NCI-H446 treated with DMSO at 0.1 percent for 48 hours (cell line): ENCODE measurements at places on chromosomes 3 and 15.
A peak's percentile ranks its signal among the peaks of the same experiment; 100 is the strongest.

GRCh38 chr15:70528270-70528706, 235.1 kb downstream of the UACA start:
- no peak for DNase-seq

DNA sequence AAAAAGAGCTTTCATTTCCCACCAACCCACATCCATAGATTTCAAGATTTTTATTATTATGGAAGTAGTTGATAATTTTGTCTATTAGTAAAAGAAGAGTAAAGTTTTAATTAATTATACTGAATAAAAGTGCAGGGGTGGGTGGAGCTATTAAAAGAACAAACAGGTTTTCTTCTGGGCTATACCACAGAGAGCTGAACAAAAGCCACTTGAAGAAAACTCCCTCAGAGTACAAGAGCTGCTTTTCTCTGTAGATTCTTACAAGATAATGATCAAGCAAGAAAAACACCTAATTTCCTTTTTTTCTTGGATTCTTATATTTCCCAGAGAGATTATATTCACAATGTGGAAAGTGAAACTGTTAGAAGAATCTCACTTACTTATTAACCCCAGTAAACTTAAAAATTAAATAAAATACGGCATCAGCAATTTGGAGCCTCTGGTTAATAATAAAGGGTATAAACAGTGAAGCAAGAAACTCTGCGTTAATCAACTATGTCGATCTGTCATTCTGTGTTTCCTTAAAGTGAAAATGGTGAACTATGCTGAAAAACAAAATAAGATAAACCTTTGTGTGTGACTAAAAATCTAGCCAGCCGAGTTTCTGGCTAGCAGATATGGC, 84.9 kb downstream of the THBS1 start:
- DNase-seq: no peak

DNA sequence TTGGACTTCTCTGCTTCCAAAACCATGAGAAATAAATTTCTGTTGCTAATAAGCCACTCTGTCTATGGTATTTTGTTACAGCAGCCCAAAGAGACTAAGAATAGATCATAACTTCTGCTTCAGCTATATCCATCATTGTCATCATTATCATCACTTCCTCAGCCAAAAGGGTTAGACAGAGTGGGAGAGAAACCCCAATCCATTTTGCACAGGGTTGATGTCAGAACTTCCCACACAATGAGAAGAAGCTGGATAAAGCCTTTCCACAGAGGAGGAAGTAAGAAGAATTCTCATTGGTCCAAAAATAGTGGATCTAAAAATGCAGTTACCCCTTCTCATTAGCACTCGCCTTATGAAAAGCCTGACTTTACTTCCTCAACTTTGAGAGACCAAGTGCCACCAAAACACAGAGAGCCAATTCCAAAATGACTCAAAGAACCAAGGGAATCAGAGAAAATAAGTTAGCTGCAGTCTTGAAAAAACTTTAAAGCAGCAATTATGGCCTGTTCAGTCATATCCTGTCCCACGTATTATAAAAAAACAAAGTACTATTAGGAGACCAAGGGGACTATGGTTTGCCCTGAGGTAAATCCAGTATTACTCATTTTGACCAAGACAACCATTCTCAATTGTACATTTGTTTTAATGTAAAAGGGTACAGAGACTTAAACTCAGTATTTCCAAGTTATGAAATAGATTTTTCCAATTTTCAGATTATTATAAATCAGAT, 80.2 kb downstream of the WNT5A start:
- no peak for DNase-seq

- no peak for DNase-seq
Observed at GRCh38 chr3:100086401-100086800, 27.9 kb downstream of the FILIP1L start.

DNA sequence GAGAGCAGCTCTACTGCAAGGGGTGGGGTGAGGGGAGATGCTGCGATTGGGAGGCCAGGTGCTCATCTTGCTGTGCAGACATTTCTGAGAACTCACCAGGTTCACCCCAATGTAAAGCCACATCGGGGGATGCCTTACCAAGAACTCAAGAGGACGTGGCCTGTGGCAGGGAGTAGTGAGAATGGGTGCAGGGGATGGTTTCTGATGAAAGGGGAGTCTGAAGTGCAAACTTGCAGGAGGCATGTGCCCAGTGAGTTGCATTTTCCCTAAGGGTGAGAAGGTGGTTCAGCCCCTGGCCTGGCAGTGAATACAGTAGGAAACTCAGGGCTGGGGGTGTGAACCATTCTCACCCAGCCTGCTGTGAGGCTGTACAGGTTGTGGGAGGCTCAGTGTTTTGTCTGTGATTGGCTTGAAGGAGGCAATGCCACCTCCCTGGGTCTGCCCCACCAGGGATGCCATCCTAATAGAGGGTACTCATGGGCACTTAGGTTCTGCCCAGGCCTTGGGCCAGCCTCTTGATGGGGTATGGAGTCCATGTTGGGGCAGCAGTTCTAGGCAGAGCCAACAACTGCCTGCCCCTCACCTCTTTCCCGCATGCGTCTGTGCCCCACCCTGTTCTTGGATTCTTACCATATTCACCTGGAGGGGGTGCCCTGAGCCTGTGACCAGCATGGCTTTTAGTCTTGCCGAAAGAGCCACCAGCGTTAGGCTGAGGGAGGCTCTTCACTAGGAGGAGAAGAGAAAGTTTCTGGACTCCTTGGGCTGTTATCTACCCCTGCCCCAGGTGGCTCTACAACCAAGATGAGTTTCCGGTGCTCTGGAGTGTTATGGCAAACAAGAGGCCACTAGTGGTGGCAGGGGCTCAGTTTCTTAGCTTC, 4.5 kb downstream of the HEMK1 start:
- no peak for DNase-seq

- DNase-seq: no peak
Observed at GRCh38 chr3:13198264-13198879, 125.1 kb upstream of the IQSEC1 start.

DNA sequence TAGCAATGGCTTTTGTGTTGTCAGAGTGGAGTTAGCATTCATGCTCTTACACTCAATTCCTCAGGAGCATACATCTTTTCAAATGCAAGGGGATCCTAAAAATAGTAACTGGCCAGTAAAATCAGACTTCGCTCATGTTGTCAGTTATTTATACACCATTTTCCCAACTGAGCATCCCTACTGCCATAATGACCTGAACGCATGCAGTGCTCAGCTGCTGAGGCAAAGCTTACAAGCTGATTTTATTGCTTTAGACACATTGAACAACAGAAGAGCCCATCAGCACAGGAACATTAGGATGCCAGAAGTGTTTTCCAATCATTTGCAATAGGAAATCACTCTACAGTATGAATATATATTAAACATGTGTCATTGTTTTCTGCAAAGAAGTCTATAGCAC, 689.7 kb upstream of the BCHE start:
- DNase-seq: no peak

DNA sequence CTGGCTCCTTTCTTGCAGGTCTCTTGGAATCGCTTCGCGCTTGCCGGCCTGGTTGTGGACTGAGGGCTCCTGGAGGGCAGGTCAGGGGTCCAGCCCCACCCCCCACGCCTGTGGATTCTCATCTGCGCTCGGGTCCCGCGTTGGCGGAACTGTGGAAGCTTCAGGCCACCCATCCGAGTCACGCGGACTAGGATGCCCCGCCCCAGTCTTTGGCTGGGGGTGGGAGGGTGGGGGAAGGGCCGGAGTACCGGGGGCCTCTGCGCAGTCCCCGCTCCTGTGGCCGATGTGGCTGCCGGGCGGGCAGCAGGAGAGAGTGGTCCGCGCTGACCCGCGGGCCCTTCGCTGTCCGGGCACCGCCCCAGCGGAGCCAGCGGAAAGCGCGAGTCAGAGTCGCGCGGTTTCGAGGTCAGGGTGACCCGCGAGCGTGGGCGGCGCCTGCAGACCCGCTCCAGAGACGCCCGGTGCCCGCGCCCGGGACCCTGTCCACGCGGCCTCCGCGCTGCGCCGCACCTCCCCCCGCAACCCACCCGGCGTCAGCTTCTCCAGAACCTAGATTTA, 114.2 kb downstream of the KLF13 start:
- no peak for DNase-seq

DNA sequence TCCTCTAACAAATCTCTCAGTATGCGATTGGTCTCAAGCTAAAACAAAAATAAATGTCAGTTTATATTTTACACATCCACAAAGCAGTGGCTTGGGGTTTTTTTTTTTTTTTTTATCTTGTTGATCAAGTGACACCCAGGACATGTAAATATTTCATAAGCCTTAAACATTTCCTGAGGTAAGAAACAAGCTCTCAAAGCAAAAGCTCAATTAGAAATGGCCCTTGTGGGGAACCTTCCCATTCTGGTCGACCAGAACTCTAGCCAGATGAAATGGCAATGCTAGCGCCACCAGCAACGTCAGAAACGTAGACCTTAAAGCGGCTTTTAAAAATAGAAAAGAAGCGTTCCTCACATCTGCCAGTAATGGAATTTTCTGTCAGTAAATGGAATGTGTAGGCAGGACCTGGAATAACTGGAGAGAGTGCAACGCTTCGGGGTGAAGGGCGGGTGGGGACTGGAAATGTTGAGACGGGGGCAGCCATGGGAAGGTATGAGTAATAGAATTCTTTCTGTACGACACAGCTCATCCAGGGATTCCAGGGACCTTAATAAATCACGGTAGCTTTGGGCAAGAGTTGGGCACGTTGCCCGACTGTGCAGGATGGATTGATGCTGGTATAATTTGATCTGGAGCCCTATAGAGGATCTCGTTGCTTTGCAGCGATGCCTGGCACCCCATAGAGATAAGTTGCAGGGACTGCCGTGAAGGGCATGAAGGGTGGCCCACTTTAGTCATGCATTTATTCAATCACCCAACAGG, 44.4 kb downstream of the BTD start:
- no peak for DNase-seq

- no peak for DNase-seq
Observed at GRCh38 chr3:183984127-183984740, 33.5 kb downstream of the ABCC5 start.

GRCh38 chr3:184769382-184770170, 42.4 kb upstream of the VPS8 start:
- no peak for DNase-seq

DNA sequence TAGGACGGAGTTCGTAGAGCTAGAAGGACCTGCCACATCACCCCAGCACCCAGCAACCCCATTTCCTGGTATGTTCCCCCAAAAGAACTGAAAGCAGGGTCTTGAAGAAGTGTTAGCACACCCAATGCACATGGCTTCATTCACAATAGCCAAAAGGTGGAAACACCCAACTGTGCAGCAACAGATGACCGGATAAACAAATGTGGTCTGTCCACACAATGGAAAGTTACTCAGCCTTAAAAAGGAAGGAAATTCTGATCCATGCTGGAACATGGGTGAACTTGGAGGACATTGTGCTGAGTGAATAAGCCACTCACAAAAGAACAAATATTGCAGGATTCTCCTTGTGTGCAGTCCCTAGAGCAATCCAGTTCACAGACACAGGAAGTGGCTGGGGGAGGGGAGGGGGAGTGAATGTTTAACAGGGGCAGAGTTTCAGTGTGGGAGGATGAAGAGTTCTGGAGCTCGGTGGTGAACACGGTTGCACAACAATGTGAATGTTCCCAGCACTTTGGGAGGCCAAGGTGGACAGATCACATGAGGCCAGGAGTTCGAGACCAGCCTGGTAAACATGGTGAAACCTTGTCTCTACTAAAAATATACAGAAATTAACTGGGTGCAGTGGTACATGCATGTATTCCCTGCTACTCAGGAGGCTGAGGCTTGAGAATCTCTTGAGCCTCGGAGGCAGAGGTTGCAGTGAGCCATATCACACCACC, 157.5 kb downstream of the NUP210 start:
- no peak for DNase-seq

DNA sequence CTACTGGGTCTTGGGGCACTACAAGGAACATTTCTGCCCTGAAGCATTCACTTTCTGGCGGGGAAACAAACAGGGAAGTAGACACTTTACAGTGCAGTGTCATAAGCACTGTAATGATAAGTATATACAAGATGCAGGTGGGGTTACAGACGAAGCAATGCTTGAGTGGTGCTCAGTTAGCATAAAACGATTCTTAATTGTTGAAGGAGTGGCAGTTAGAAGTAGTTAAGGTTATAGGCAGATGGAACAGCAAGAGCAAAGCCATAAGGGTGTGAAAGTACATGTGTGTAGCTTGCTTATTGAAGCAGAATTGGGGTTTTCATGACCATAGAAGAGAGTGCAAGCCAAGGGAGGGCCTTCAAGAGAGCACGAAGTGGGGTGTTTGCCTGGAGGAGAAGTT, 46.2 kb downstream of the SLC25A26 start:
- DNase-seq: no peak

GRCh38 chr3:165462636-165463334, 266.6 kb upstream of the SLITRK3 start:
- DNase-seq: peak; percentile 84

GRCh38 chr3:126117786-126118185, 33.9 kb upstream of the SLC41A3 start:
- no peak for DNase-seq

DNA sequence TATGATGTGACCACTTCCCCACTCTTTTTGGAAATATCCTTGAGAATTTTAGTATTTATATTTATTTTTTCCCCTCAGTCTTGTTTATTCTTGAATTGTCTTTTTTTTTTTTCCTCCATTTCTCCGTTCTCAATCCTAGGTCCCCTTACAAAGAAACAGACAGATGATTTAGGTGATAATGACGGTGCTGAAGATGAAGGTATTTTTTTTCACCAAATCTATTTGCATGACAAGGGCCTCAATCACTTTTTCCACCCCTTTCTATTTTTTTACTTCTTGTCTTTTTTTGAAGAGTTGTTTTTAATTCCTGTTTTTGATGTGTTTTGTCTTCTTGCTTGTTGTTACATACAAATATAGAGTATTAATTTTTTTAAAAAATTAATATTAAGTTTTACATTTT, 402.6 kb downstream of the NLGN1 start:
- no peak for DNase-seq

DNA sequence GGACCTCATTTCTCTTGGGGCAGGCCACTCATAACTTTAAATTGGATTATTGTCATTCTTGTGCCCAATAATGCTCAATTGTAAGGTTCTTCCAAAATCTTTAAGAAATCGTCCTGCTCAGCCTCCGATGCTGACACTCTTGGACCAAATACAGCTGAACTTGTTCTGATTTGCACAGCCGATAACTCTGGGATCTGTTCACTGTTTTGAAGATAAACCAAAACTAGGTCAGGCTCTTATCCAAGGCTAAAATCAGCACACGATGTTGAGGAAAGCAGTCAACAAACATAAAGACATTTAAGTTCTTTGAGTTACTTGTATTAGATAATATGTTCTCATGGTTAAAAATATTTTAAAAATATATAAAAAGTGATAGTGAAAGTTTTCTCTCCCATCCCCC, 52.0 kb upstream of the NEO1 start:
- no peak for DNase-seq
